ENCODE measurements at places on chromosomes 6 and 20.

- DNase-seq = no peak
Observed at GRCh38 chr6:87925373-87926060, 122.1 kb upstream of the SPACA1 start.

DNA sequence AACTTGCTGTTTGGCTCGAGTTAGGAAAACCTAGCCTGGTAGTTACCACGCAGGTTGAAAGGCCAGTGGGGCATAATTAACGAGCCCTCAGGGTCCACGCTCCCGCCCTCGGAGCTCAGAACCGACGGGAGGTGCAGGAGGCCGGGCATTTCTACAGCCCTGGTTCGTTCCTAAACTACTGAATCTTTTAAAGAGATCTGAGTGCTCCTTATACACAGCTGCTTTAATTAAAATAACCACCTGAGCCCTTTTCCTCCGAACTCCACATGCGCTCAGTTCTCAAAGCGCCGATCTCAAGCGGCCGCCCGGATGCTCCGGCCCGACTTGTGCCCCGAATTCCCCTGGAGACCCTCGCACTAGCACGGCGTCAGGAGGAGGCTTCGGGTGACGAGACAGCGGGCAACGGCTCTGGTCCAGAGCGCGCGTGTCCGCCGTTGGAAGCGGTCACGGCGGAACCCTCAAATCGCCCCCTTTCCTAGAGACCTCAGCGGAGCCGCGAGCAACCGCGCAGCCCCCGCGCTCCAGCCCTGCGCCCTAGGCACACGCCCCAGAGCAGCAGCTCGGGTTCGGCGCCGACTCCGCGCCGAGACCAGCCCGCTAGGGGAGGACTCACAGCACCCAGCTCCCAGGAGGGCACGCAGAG is 397 bp downstream of the WDR27 start:
- DNase-seq = no peak

DNA sequence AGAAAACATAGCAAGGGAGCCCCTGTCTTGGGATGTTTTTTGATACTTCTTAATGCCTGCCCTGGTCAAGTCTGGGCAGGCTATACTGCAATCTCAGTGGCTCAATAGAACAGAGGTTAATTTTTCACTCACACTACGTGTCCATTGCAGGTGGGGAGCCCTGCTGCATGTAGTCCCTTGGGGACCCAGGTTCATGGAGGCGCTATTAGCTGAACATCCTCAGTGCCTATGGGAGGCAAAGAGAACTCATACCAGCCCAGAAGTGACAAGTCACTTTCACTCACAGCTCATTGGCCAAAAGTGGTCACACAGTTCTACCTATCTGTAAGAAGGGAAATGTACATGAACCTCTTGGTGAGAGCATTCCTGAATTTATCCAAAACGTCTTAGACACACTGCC is 23.2 kb downstream of the CGA start:
- no peak for DNase-seq

DNA sequence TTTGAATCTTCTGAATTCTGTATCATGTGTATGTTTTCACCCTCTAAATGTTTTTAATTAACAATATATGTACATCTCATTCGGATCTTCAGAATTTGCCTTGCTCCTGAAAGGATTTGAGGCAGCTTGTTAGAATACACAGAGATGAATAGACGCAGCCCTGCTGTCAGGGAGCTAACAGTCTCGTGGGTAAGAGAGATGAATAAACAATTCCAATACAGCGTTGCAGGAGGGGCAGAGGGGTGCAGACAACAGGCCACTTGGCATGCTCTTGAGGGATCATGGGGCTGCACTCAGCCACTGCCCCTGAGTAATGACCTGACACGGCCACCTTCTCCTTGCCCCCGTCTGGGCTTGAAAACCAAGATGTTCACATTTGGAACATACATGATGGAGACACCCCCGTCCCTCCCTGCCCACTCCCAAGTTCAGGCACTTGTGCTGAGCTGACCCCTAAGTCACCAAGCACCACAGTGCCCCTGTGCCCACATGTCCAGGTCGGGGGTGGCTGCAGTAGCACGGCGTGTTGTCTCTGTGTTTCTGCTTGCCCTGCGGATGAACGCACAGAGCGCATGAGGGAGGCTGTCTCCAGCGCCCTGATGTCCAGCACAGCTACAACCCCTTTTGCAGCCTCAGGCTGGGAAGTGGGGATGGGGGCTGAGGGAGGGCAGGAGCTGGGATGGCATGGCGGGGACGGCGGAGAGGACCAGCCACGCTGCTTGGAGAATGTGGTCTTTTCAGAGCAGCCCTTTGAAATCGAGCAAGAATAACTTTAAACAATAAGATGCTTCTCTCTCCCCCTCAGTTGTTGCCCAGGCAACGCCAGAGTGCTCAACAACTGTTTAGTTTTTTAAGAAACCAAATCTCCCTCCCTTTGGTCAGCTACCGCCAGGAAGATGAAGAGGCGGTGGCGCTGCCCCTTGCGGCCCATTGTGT is 33.0 kb upstream of the CDH22 start:
- DNase-seq = no peak

GRCh38 chr6:128519931-128520435 is 416 bp downstream of the PTPRK start:
- peak; percentile 83 for DNase-seq
